Upper lobe of left lung (tissue), 6 donors: ENCODE measurements at places on chromosomes 6 and 20. TPM values are rescaled to one million over a fixed set of nuclear protein-coding genes. Genes with fewer than 3 reads are reported as not detected.

Gene PFDN4
- total RNA-seq = 21.8 TPM

Gene TCP11
- 0.30 TPM for total RNA-seq

Gene CDSN
- total RNA-seq = not detected

Gene EMILIN3
- total RNA-seq = 0.20 TPM

DNA sequence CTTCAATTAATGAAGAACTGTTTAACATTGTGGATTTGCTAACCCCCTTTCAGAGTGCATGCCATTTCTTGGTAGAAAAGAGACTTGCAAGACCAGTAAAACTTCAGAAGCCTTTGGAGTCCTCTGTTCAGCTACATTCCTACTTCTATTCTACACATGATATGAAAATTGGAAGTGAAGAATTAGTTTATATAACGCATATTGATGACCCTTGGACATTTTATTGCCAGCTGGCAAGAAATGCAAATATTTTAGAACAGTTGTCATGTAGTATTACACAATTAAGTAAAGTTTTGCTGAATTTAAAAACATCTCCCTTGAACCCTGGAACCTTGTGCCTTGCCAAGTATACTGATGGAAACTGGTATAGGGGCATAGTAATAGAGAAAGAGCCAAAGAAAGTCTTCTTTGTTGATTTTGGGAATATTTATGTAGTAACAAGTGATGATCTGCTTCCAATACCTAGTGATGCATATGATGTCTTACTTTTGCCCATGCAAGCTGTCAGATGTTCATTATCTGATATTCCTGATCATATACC is 3.3 kb downstream of the TDRD6 start:
- no peak for DNase-seq

GRCh38 chr6:110486756-110487155 is 10.3 kb upstream of the SLC22A16 start:
- DNase-seq = no peak
